ENCODE measurements at places on chromosomes 5 and 9.

GRCh38 chr9:137691646-137692351 is 73.0 kb downstream of the EHMT1 start:
- DNase-seq = no peak

GRCh38 chr9:12056874-12057273 is 636.3 kb upstream of the TYRP1 start:
- DNase-seq = no peak

- DNase-seq = no peak
Measured at GRCh38 chr9:75504721-75505120, 385.8 kb upstream of the PCSK5 start.

DNA sequence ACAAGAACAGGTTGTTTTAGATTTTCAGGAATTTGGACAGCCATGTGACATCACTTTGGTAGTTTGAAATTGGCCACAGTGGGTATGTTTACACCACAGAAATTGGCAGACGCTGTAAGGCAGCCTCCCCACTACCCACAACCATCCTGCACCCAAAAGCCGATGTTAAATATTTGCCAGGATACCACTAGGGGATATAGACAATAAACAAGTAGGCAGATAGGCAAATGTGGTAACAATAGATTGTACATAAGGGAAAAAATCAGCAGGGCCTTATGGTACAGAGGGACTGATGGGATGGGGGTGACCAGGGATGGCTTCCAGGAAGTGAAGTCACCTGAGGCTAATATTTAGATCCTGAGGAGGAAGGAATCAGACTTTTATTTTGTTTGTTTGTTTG is 31.1 kb upstream of the DUSP1 start:
- no peak for DNase-seq

DNA sequence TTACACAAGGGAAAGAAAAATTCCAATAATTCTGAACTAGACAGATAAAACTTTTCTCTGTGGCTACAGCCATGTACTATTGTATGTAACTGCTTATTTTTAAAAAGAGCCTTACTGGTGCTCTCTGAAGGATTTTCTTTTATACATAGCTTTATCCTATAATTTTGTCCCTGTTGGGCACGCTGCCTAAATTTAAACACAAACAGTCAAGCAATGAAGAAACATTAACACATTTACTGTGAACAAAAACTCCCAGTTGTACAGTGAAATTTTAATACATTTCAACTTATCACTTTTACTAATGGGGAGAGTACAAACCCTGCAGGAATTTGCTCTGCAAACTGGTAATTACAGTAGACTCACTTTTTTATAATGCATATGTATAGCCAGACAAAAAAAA is 273.3 kb downstream of the BNC2 start:
- no peak for DNase-seq

- no peak for DNase-seq
Measured at GRCh38 chr5:133794771-133795415, 173.5 kb downstream of the C5orf15 start.
